ENCODE measurements at places on chromosomes 12 and 14.
A peak's percentile ranks its signal among the peaks of the same experiment; 100 is the strongest.

DNA sequence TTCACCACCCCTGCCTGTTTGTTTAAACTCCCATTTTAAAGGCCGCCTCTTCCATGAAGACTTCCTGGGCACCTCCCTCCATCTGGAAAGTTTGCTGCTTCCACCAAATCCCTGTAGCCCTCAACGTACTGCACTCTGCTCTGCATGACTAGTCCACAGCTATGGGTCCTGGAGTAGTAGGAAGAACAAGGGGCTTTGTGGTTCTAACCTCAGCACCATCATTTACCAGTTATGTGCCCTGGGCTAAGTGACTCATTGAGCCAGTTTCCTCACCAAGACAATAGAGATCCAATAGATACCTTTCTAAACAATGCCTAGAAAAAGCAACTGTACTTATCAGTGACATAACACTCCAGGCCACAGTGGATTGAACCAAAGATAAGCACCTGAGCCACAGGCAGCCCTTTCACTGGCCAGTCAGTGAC lies 8.5 kb upstream of the LTBP2 start:
- peak; percentile 41 for DNase-seq

DNA sequence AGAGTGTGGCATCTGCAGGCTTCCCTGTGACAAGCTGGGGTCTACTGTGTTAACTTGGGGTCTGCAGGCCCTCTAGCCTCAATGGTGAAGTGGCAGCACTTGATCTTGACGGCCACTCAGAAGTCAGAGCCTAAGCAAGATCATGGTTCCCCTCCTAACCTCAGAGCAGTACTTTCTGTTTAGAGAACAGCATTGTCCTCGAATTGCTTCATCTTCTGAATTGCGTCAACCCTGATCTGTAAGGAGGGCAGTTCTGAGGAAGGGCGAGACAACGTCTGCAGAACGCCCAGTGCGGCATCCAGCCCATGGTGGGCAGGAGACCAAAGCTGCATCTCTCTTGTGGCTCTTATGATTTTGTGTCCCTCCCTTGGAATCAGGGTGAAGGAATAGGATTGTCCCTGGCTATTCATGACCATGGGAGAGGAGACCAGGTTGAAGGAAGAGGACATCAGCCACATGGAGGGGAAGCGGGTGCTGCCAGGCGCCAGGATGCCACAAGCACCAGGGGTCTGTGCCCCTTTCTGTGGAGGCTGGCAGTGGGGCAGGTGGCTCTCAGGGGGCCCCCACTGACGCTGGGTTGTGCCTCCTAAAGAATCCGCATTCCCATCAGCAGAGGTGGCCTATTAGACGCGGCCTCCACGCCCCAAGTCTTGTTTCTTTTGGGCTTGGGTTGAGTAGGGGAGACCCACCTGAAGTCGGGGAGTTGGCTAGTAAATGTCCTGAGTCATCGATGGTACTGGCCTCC lies 2.2 kb downstream of the SERPINA9 start:
- no peak for DNase-seq

DNA sequence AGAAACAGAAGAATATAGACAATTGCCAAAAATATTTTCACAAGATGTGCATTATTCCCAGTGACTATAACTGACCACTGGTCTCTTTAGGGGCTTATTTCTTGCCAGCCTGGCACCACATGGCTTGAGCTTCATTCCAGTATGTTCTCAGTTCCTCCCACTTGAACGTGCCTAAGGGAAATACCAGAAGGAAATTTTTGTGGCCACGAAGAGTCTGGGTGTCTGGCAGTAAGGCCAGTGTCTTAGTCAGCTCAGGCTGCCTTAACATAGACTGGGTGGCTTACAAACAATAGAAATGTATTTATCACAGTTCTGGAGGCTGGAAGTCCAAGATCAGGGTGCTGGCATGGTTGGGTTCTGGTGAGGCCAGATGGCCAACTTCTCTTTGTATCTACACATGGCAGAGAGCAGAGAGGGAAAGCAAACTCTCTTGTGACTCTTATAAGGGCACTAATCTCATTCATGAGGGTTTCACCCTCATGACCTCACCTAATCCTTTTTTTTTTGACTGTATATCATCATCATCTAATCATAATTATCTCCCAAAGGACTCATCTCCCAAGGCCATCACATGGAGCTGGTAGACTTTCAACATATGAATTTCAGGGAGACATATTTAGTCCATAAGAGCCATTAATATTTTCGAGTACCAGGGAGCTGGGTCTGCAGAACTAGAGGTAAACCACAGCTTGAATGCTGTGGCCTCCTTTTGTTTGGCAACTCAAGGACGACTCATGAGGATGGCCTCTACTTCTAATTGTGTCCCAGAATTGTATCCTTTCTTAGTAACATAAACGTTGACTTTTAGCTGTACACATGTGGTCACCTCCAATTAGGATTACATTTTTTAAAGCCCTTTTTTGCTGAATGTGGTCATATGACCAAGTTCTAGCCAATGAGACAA lies 5.1 kb upstream of the SMOC1 start:
- no peak for DNase-seq

GRCh38 chr14:68885226-68886108 lies 92.6 kb upstream of the ZFP36L1 start:
- DNase-seq, result no peak

- peak; percentile 10 for DNase-seq
These were observed 10.2 kb downstream of the PPFIBP1 start for GRCh38 chr12:27534060-27534764.

DNA sequence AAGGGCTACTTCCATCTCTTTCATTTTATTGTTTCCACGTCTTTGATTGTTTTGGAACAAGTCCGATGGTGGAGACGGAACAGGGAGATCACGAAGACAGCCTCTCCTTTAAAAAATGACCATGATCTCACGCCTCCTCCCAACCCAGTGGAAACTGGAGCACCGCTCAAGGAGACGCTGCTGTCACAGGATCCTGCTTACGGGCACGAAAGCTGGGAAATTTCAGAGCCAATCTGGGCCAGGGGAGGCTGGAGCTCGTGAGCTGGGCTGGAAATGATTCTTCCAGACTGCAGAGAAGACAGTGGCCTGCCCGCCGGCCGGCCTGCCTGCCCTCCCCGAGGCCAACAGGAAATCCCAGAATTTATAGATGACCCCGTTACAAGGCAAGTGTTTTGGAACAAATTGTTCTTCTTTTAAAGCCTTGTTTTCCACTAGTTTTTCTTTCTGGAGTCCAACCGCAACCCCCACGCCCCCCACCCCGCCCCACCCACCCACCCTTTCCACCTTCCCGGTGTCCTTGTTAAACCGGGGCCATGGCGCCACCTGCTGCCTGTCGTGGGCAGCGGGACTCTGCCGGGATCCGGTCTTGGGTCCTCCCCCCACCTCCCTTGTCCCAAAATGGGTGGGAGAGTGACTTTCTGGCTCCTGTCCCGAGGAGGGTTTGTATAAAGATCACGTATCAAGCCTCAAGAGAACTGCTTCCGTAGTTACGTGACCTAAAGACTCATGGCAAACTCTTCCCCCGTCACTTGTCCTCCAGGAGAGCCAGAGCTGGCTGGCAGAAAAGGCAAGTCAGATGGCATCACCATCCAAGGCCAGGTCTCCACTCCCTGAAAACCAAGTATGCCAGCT lies 40.3 kb downstream of the MAP1LC3B2 start:
- peak; percentile 70 for DNase-seq

DNA sequence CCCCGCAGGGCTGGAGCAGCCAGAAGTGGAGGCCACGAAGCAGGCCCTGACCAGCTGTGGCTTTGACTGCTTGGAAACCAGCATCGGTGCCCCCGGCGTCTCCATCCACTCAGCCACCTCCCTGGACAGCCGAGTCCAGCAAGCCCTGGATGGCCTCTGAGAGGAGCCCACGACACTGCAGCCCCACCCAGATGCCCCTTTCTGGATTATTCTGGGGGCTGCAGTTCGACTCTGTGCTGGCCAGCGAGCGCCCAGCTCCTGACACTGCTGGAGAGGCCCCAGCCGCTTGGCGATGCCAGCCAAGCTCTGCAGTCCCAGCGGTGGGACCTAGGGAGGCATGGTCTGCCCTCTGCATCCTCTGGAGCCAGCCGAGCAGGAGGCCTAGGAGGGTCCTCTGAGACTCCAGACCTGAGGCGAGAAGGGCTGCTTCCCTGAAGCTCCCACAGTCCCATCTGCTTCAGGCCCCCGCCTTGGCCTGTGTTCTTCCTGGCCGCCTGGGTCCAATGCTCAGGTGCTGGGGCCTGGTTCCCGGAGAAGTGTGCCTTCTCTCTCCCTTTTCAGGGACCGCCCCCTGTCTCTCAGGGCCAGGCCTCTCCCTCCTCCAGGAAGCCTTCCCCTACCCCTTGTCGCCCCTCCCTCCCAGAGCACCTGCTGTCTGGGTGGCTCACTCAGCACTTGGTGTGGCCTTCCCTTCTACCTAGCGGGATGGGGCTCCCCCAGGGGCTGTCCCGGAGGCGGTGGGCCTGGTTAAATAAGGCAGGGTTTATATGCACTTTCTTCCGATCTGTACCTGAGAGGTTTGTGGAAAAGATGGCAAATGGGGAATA lies 23.0 kb downstream of the MVK start:
- no peak for DNase-seq

GRCh38 chr12:109089683-109090082 lies 3.6 kb downstream of the ALKBH2 start:
- no peak for DNase-seq

GRCh38 chr14:64711039-64711438 lies 6.8 kb downstream of the PLEKHG3 start:
- DNase-seq, result no peak

GRCh38 chr14:68094158-68094557 lies 274.6 kb downstream of the RAD51B start:
- no peak for DNase-seq
